ENCODE measurements at places on chromosomes 12 and 14.

DNA sequence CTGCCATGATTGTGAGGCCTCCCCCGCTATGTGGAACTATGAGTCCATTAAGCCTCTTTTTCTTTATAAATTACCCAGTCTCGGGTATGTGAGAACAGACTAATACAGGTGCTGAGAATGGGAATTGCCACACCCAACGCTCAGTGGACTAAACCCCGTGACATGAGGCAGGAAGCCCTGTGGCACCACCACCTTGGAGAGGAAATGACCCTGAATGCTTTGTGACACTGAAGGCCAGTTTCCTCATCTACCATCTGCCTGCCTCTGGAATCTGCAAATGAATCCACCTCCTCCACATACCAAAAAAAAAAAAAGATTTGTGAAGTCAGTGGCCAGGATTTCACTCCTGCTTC, 41.6 kb downstream of the NT5DC3 start:
- DNase-seq = no peak

DNA sequence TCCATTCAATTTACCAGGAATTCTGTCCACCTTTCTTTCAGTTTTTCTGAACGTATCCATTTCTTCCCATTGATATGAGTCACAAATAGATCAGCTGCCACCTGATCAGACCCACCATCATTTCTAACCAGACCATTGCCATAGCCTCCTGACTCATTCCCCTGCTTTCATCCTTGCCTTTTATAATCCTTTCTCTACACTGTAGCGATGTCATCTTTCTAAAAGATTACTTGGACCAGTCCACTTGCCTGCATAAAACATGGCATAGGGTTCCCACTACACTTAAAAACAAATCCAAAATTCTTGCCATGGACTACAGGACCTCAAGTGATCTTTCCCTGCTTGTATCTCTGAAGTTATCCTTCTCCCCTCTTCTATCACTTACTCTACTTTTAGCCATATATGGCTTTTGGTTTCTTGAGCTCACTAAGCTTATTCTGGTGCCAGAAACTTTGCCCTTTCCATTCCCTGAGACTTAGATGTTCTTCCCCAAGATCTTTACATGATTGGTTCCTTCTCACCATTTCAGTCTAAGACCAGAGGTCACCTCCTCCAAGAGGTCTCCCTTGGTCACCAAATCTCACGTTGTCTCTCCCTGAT, 149.5 kb upstream of the KRR1 start:
- no peak for DNase-seq

GRCh38 chr12:94001691-94002090, 146.7 kb upstream of the PLXNC1 start:
- DNase-seq = no peak

DNA sequence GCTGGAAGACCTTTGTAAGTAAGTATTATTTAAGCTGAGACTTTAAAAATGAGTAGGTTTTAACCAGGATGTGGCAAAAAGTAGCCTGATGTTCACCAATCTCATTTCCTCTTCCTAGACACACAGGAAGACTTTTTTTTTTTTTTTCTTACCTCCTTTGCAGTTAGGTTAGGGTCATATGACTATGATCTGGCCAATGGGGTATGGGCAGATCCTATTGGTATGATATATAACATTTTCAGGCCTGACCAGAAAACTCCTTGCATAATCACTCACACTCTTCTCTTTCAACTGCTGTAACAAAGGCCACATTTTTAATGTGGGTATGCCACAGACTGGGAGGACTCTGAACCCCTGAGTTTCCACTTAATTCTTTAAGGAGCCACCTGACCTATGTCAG, 2.7 kb upstream of the RPS6KA5 start:
- peak; percentile 19 for DNase-seq

GRCh38 chr12:116684891-116685290, 53.0 kb downstream of the SPRING1 start:
- no peak for DNase-seq

- DNase-seq = no peak
Observed at GRCh38 chr12:71656740-71657139, 6.9 kb downstream of the ZFC3H1 start.

- no peak for DNase-seq
Observed at GRCh38 chr12:11856971-11857370, 207.5 kb downstream of the ETV6 start.

- DNase-seq = no peak
Observed at GRCh38 chr14:92616178-92616577, 102.6 kb downstream of the RIN3 start.

DNA sequence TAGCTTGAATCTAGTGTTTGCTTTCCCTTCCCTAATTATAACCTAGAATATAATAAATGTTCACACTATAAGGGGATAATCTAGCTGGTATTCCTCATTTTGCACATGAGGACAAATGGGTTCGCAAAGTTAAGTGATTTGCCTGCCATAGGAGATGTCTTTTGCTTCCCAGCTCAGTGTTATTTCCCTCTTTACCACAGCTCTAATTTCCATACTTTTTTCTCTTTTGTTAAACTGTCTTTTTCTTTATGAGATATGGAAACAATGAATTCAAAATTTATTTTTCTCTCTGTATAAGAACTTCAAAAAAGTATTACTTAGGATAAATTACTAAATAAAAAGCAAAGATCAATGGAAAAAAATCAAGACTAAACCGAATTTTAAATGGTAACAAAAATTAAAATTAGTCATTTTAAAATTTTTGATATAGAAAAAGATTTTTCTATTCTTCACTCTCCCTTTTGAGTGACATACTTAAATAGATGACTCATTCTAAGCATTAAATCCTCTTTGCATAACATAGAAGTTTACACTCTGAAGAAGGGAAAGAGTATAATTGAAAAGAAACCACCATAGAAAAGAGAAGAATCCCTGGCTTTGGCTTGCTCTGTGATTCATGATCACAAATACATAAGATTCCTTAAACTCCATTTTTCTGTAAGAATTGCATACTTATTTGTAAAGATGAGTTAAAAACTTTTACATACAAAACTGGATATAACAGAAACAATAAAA, 97.3 kb downstream of the INSM2 start:
- no peak for DNase-seq
